T-cell (primary cell): ENCODE measurements at places on chromosomes 6 and 20. TPM values are rescaled to one million over a fixed set of nuclear protein-coding genes. Genes with fewer than 3 reads are reported as not detected.

DNA sequence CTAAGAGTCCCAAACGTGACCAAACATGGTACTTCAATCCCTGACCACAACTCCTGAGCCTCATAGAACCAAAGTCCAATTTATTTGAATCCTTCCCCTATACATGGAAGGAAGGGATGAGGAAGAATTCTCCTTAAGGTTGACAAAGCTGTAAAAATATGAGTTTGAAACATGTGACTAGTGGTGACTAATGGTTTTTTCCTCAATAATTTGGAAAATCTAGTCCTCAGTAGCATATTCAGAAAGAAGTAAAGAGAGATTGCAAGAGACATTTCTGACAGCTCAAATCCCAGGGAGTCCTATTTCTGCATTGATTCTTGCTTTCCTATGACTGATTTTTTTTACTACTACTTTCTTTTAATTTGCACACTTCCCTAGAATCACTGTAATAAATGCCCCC lies 443.7 kb downstream of the FRK start:
- H3K4me1 ChIP-seq = no peaks in the 10 kb centered on the region
- H3K27me3 ChIP-seq = no peaks in the 10 kb centered on the region
- no peak overlapping the region for H3K27ac ChIP-seq
- no peaks in the 10 kb centered on the region for H3K36me3 ChIP-seq

GRCh38 chr20:63255931-63256704 lies 1.9 kb upstream of the NKAIN4 start:
- H3K4me1 ChIP-seq = peaks cover 10% of the 10 kb centered on the region
- H3K36me3 ChIP-seq = no peaks in the 10 kb centered on the region
- peaks cover 78% of the 10 kb centered on the region for H3K27me3 ChIP-seq
- DNase-seq = no peak

SLC22A2 gene
- total RNA-seq = not detected

ADGRF4 gene
- total RNA-seq = not detected

DNA sequence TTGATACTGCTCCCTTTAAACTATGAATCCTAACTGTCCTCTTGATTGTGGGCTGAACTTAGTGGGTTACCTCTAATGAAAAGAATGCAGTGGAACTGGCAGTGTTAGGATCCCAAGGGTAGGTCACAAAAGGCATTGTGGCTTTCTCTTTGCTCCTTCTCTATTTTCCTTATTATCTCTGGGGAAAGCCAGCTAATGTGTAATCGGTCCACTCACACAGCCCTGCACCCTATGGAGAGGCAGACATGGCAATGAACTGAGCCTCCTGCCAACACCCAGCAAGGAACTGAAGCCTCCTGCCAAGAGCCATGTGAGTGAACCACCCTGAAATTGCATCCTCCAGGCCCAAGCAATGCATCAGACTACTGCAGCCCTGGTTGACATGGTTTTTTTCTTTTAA lies 24.6 kb upstream of the ZNF133 start:
- no peaks in the 10 kb centered on the region for H3K4me1 ChIP-seq
- DNase-seq = no peak
- H3K27me3 ChIP-seq = peaks cover 10% of the 10 kb centered on the region
- no peak overlapping the region for H3K4me3 ChIP-seq
- no peaks in the 10 kb centered on the region for H3K36me3 ChIP-seq
- H3K27ac ChIP-seq = no peak overlapping the region

DNA sequence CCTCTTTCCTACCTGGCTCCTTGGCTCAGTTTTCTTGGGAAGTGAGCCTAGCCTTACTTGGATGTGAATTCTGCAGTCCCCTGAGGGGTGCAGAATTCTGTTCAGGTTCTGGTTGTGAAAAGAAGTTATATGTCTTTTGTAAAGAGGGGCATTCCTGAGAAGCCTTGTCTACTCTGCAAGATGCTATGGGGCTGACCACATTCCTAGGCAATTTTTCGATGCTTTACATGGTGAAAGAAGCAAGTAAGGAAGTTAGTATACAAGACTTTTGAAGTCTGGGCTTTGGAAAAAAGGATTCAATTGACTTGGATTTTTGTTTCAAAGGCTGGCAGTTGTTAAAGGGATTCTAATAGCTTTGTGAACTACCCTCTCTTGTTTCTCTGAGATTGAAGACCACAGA lies 167.9 kb upstream of the STMND1 start:
- no peak overlapping the region for H3K27ac ChIP-seq
- H3K4me1 ChIP-seq = no peaks in the 10 kb centered on the region
- H3K27me3 ChIP-seq = peaks cover 4% of the 10 kb centered on the region
- DNase-seq = no peak

KIF25 gene
- total RNA-seq = not detected

DNA sequence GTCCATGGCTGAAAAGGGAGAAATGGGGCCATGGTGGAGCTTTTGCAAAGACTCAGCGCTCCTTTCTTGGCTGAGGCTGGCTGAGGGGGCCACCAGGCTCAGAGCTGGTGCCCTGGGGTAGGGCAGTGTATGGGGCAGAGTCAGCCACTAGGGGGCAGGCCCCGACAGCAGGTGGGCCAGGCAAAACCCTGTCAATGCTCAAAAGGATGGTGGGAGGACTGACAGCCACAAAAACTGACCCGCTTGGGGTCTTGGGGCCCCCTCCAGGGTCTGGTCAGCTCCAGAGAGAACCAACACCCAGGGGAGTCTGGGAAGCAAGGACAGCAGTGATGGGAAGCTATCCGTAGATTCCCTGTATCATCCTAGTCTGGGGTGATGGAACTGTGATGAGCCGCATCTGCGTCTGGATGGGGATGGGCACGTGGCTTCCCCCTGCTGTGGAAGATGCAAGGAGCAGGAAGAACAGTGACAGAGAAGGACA lies 306.9 kb downstream of the DHX35 start:
- no peak overlapping the region for H3K27ac ChIP-seq
- H3K27me3 ChIP-seq = peaks cover 8% of the 10 kb centered on the region
- peak; percentile 28 for DNase-seq
- H3K4me1 ChIP-seq = no peaks in the 10 kb centered on the region
- H3K36me3 ChIP-seq = no peaks in the 10 kb centered on the region

GRCh38 chr6:107056796-107057195 lies 28.8 kb downstream of the MTRES1 start:
- H3K27me3 ChIP-seq = no peaks in the 10 kb centered on the region
- H3K4me1 ChIP-seq = peaks cover under 1% of the 10 kb centered on the region
- H3K27ac ChIP-seq = no peak overlapping the region
- H3K4me3 ChIP-seq = no peak overlapping the region
- DNase-seq = no peak
- peaks cover 2% of the 10 kb centered on the region for H3K36me3 ChIP-seq

- no peak for DNase-seq
- H3K27ac ChIP-seq = no peak overlapping the region
- H3K36me3 ChIP-seq = no peaks in the 10 kb centered on the region
- no peak overlapping the region for H3K4me3 ChIP-seq
- no peaks in the 10 kb centered on the region for H3K27me3 ChIP-seq
- H3K4me1 ChIP-seq = no peaks in the 10 kb centered on the region
These were observed 132.8 kb downstream of the PFDN4 start for GRCh38 chr20:54340667-54341081.
